ENCODE measurements at places on chromosomes 2 and 18.

DNA sequence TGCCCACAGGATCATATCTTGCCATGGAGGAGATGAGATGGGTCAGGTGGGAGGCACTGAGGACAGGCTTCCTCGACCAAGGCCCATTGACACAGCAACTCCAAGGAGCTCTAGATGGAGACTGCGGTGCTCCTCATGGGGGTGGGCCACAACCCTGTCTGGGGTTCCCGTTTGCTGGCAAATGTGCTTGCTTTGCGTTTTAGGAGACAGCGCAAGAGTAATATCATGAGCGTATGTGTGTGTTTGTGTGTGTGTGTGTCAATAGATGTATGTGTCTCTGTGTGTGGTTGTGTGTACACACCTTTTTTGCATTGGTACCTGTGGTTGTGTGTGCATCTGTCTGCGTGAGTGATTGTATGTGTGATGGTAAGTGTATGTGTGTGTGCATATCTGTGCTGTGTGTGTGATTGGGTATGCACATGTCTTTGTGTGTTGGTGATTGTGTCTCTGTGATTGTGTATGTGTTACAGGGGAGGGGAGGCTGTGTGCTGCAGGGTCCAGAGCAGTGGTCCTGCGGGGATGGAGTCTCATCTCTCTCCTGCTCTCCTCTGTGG lies 4.4 kb downstream of the FBLN7 start:
- no peak for DNase-seq

GRCh38 chr2:2324119-2324518 lies 7.0 kb downstream of the MYT1L start:
- no peak for DNase-seq

DNA sequence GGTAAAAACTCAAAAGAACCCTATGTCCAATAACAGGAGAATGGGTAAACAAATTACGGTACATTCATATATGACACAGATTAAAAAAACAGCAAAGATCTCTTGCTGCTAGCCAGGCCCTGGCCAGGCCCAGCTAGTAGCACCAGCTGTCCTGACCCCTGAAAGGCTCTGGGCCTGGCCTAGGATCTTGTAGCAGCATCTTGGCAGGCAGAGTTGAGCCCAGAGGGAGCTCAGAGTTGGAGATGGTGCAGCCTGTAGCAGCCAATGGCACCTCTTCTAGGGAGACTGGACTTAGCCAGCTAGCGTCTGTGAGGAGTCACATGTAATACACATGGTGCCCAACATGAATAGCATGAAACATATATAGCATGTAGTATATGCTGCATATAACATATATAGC lies 69.1 kb downstream of the HS6ST1 start:
- DNase-seq: no peak

DNA sequence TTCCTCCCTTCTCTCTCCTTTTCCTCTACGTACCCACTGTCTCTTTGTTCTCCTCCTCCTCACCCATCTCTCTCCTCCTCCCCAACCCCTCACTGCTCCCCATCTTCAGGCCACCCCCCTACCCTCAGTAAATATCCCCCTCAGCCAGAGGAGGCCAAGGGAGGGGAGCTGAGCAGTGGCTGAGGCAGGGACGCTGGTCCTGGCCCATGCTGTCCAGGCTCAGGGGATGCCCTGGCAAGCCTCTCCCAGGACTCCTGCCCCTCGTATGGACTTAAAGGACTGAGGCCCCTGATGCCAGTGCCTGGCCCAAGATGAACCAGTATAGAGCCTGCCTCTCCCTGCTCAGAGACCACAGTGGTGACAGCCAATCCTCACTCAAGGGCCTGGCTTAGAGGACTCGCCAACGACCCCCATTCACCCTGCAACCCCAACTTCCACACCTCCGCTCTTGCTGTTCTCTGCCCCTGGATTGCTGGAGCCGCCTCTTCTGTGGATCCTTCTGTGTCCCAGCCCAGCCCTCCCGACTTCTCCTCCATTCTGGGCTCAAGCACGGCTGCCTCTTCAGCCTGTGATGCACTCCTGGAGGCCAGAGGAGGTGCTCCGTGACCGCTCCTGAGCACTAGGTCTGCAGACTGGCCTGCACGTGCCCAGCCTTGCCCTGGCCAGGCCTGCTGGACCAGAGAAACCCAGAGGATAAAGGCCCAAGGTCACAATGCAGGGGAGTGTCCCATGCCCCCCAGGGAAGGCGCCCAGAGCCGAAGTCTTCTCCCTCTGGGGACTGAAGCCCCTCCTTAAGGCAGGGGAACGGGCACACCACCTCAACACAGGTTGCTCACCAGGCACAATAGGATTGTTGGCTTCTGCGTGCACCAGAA lies 9.5 kb upstream of the DUSP2 start:
- no peak for DNase-seq

- no peak for DNase-seq
Measured at GRCh38 chr2:219210886-219211362, 4.3 kb downstream of the ZFAND2B start.

- no peak for DNase-seq
Measured at GRCh38 chr2:68253219-68254068, 1.1 kb upstream of the PPP3R1 start.

- DNase-seq: no peak
Measured at GRCh38 chr2:132621131-132621875, 48.7 kb downstream of the LYPD1 start.

GRCh38 chr18:36798738-36799473 lies 29.9 kb downstream of the TPGS2 start:
- no peak for DNase-seq

DNA sequence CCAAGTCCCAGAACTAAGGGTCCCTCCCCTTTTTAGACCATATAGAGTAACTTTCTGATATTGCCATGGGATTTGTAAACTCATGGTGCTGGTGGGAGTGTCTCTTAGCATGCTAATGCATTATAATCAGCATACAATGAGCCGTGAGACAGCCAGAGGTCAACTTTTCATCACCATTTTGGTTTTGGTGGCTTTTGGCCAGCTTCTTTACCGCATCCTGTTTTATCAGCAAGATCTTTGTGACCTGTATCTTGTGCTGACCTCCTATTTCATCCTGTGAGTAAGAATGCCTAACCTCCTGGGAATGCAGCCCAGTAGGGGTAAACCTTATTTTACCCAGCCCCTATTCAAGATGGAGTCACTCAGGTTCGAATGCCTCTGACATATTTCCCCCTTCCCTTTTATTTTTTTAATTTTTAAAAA lies 148.2 kb downstream of the PHLPP1 start:
- no peak for DNase-seq

- no peak for DNase-seq
Measured at GRCh38 chr2:46148369-46148736, 148.9 kb upstream of the EPAS1 start.

DNA sequence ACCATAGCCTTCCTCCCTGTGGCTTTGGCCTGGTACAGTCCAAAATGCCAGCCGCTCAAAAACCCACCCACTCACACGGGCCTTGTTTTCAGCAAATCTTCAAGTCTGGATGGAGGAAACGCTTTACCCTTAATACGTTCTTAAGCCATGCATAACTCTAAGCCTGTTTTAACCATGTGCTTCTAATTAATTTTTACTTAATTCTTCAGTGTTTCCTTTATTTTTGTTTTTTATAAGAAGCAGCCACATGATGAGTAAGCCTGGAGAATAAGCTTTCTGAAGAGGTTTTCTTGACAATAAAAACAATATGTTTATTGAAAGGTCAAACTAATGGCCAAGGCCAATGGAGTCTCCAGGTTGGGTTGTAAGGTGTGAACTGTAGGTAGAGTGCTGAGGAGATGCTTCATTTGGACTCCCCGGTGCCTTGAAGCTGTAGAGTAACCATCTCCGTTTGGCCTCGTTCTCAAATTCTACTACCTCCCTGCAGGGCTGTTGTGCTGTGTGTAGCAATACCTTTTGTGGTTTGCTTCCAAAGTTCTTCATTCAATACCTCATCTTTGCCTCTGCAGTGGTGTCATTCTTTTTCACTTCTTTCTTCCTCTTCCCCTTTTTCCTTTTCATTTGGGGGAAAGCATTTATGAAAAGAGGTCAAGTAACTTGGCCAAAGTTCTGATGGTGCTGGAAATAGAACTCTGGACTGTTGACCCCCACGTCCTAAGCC lies 113.7 kb downstream of the PRKCE start:
- no peak for DNase-seq

GRCh38 chr18:75128911-75129716 lies 79.8 kb downstream of the PTGR3 start:
- DNase-seq: no peak

DNA sequence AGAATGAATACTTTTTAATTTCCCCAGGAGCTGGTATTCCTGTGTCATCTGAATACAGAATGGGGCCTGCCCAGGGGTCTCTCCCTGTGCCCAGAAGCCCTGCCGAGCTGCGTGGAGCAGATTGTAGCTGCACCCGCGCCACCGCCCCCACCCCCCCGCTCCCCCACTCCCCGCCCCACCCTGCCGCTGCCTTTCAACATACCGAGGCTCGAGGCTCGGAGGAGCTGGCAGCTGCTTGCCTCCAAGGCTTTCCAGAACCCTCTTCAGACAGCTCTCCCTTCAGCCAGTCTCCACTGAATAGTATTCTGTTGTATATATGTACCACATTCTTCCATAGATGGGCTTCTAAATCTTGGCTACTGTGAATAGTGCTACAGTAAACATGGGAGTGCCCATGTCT lies 150.7 kb downstream of the TSN start:
- DNase-seq: no peak

DNA sequence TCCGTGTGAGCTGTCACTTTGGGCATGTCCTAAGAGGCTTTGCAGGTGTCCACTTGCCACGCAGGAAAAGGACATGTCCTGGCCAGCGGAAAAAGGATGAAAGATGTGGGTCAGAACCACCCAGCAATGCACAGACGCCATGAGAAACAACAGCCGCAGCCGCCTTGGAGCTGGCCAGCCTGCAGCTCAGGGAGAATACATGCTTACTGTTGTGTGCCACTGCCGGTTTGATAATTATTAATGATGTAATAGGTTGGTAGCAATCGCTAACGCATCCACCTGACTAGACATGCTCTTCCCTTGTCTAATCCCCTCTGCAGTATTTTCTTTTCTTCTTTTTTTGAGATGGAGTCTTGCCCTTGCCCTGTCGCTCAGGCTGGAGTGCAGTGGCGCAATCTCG lies 221.7 kb downstream of the HAUS1 start:
- no peak for DNase-seq

GRCh38 chr2:123073956-123074355 lies 951.1 kb upstream of the CNTNAP5 start:
- no peak for DNase-seq

DNA sequence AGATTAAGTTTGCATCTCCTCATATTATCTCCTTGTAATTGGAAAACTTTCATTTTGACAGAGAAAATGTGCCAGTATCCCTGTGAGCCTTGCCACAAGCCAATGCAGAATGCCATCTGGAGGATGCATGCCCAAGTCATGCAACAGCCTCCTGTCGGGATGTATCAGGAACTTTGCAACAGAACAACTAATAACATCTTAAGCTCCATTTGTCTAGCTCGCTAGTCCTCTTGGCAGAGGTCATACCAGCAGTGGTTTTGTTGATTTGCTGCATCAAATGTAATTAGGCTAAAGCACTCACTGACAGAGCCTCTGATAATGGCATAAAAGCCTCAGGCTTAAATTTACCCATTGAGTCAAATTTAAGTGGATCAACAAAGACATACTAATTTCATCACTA lies 125.8 kb downstream of the UBE2E3 start:
- no peak for DNase-seq

GRCh38 chr2:126275098-126275497 lies 380.9 kb upstream of the GYPC start:
- DNase-seq: no peak

DNA sequence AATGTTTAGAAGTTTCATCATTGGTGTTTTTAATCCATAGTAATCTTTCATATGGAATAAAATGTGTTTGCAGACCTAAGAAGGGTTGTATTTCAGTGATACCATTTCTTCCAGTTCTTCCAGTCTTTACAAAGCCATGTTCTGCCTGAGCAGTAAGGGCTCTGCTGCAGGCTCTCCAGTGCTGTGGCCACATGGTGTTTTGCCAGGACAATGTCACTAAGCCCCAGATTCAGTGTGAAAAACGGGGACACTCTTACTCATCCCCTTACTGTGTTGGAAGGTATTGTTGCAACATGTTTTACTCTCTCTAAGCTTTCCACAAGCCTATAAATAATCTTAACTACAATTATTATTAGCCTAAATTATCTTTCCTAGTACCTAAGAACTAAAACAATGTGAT lies 481.4 kb upstream of the CDH7 start:
- DNase-seq: no peak

GRCh38 chr2:229640636-229641035 lies 73.7 kb downstream of the DNER start:
- no peak for DNase-seq

DNA sequence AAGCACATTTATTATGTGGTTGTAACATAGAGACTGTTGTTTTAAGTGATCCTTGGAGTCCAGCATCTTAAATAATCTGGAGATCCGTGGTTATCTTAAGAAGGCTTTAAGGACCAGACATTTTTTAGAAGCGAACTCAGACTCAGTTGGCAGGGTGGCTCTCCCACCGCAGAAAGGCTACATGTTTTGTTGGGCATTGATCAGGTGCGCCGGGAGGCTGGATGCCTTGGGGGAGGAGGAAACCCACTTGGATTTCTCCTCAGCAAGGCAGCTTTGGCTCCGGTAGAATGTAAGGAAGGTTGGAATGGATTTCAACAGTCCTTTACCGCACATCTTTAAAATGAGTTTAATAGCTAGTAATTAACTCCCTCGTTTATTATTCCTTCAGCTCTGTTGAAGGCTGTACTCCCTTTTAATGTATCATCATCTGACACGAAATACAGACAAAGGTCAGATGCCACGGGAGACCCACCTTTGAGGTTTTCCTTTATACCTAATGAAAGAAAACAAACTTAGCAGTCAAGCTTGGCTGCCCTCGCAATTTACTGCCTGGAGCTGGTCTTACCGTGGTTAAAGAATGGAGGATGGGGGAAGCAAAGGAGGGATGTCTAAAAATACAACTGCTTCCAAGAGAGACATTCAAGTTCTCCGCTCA lies 1.2 kb downstream of the TMEM200C start:
- no peak for DNase-seq

DNA sequence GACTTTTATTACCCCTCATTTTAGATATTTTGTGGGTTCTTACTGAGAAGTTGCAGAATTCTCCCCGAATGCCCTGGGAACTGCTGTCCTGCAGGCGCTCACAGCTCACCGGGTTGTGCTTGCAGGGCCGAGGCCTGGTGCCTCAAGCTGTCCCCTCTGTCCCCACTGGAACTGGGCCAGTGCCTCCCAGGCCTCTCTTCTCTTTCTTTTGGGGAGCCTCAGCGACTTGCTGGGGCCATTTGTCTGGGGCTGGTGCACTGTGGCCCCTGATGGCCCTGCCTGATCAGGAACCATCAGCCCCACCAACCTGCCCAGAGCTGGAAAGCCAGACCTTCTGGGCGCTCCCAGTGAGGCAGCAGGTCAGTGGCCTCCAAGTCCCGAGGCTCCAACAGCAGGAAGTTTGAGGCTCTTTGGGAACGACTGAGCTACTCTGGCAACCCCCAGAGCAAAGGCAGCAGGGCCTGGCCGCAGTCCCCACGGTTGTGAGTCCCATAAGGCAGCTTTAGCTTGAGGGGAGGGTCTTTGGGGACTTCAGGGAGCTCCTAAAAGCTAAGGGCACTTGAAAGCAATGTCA lies 14.7 kb upstream of the NEU4 start:
- no peak for DNase-seq

- no peak for DNase-seq
Measured at GRCh38 chr2:210713122-210713521, 156.7 kb downstream of the CPS1 start.

GRCh38 chr2:172108587-172108930 lies 5.9 kb upstream of the DLX2 start:
- no peak for DNase-seq

GRCh38 chr2:54456612-54457322 lies 640 bp downstream of the SPTBN1 start:
- DNase-seq: no peak

Data from GM04504 (cell line).